H1 (cell line): ENCODE measurements at places on chromosomes 3 and 15. TPM values are rescaled to one million over a fixed set of nuclear protein-coding genes. Genes with fewer than 3 reads are reported as not detected.

The ZNF654 gene
- 5.3 and 6.2 TPM in 2 replicates for total RNA-seq

The SPATA12 gene
- total RNA-seq: 0.19 and 0.34 TPM in 2 replicates

GRCh38 chr3:14989943-14990779 is 42.8 kb downstream of the NR2C2 start:
- no peak for DNase-seq

The GCSAM gene
- not detected in 2 replicates for total RNA-seq

- no peak for DNase-seq
These were observed 50.4 kb downstream of the GLB1 start for GRCh38 chr3:33046521-33046920.

The VPS39 gene
- total RNA-seq: 36.6 and 39.6 TPM in 2 replicates

DNA sequence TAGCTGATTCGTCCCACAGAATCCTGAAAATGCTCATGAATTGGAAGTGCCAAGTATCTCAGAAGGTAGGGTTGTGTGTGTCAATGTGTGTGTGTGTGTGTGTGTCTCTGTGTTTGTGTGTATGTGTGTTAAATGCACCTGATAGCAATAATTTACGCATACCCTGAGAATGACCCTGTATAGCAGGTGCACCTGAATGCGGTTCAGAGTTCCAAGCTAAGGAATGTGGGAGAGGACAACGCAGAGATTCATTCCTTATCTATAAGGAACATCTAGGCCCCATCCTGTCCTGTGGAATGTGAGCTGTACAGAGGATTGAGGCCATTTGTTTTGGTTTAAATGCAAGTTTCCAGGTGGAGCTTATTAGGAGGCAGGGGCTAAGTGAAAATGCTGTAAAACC is 49.1 kb upstream of the NEDD4 start:
- no peak for DNase-seq

The BHLHE40 gene
- 2.0 and 2.2 TPM in 2 replicates for total RNA-seq

DNA sequence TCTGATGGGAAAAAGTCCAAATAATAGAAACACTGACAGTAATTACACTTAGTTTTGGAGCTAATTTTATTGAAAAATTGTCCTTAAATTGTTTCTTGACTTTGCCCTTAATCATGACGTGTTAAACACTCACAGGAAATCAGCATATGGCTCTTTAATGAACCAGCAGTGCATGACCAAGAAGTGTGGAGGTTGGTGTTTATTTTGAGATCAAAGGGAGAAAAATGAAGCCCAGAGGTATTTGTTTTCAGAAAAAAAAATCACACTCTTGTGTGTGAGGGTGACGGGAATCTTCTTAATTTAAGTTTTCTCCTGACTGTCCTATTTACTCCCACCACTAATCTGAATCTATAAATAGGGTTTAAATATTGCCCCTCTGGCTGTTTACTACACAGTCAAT is 28.8 kb upstream of the SYNM start:
- no peak for DNase-seq

- no peak for DNase-seq
These were observed 52.1 kb downstream of the ITGA11 start for GRCh38 chr15:68379759-68380290.

GRCh38 chr15:68301301-68301700 is 23.8 kb downstream of the FEM1B start:
- DNase-seq: no peak

- no peak for DNase-seq
These were observed 107.1 kb downstream of the TMCO5A start for GRCh38 chr15:38041576-38041975.

The CASR gene
- 0.25 and 0.58 TPM in 2 replicates for total RNA-seq
